ENCODE measurements at places on chromosomes 11 and 22.

- no peak for DNase-seq
Observed at GRCh38 chr11:31499576-31500178, 9.7 kb downstream of the IMMP1L start.

- no peak for DNase-seq
Observed at GRCh38 chr22:48720662-48721394, 1106.8 kb downstream of the BRD1 start.

- DNase-seq, result no peak
Observed at GRCh38 chr11:67370351-67371076, 2.9 kb downstream of the CLCF1 start.

GRCh38 chr11:93942176-93942575 is 79.0 kb upstream of the HEPHL1 start:
- no peak for DNase-seq

- DNase-seq, result no peak
Observed at GRCh38 chr11:17510507-17511206, 33.6 kb downstream of the USH1C start.

GRCh38 chr22:50469377-50470305 is 5.2 kb downstream of the SBF1 start:
- no peak for DNase-seq

- DNase-seq, result no peak
Observed at GRCh38 chr11:70200212-70200844, 2.8 kb upstream of the FADD start.

DNA sequence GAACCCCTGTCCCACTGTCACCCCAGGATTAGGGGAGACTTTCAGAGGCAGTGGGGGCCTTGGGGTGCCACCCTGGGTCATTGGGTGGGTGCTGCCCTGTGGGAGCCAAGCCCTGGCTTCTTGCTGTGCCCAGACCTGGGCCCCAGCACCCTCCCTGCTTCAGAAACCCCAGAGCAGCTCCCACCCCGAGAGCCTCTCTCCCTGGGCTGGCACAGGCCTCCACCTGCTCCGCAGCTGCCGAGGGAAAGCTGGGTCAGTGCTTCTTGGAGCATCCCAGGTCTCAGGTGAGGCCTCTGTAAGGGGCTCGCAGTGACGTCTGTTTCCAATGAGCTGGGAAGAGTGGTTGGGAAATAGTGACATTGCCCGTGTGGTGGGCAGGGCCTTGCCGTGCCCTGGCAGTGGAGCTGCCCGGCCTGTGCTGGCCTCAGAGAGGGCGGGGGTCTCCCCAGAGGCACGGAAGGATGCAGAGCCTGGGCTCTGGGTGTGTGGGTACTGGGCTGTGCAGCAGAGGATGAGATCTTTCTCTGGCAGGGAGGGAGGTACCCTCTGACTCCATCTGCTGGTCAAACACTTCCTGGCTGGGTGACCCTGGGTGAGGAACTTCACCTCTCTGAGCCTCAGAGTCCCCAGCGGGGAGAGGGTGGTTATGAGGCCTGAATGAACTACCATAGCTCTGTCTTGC is 23.0 kb downstream of the C22orf23 start:
- peak; percentile 43 for DNase-seq

GRCh38 chr11:117917591-117918151 is 11.5 kb downstream of the TMPRSS13 start:
- no peak for DNase-seq

GRCh38 chr11:77109236-77110019 is 6.8 kb downstream of the OMP start:
- DNase-seq, result peak; percentile 17

DNA sequence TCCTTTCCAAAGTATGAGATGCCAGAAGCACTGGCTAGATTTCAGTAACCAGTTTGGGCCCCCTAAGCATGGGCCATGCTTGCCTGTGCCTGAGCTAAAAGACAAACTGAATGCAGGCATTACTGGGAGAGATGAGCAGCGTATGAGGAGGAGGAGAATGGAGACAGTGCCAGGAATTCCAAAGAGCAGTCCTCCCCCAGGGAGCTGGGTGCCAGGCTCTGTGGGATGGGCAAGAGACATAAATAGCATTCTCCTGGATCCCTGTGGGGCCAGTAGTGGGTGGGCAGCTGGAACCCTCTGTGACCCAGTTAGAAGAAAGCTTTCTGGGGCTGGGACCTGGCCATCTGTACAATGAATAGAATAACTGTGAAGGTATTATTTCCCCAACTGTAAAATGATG is 235.6 kb downstream of the KCNA4 start:
- DNase-seq, result no peak

DNA sequence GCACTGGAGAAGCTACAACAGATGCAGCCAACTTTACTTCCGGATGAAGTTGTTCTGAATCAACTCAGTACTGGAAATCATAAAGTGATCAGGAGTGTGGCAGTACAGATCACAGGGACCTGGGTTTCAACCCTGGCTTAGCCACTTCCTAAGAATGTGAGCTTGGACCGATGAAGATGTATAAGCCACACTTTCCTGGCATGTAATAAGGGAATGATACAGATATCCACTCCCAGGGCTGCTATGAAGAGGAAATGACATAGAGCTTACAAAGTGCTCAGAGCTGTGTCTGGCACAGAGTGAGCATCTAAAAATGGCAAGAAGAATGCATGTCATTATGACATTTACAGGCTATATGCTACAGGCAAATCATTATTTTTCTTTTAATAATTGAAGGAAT is 378.7 kb downstream of the NTM start:
- DNase-seq, result no peak

GRCh38 chr11:368414-369335 is 624 bp upstream of the B4GALNT4 start:
- DNase-seq, result peak; percentile 7

- DNase-seq, result peak; percentile 24
Observed at GRCh38 chr22:25172153-25172552, 27.5 kb upstream of the CRYBB3 start.

DNA sequence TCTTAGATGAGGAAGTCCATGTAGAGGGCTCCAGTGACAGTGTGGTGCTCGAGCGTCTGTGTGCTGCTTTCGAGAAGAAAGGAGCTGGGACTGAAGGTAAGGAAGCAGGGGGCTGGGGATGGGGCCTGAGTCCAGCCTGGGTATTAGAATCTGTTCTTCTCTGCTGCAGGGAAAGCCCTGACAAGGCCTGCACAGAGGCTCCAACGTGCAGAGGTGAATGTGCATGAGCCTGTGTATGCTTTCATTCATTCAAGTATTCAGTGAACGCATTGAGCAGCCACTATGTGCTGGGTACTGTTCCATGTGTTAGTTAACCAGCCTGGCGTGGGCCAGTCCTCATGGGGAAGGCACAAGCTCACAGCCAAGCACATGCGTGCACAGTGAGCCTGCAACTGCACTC is 93.4 kb downstream of the MYO18B start:
- no peak for DNase-seq

- DNase-seq, result no peak
Observed at GRCh38 chr11:33052231-33052630, 12.9 kb downstream of the TCP11L1 start.

- peak; percentile 47 for DNase-seq
Observed at GRCh38 chr11:18844753-18845367, 53.3 kb upstream of the PTPN5 start.

DNA sequence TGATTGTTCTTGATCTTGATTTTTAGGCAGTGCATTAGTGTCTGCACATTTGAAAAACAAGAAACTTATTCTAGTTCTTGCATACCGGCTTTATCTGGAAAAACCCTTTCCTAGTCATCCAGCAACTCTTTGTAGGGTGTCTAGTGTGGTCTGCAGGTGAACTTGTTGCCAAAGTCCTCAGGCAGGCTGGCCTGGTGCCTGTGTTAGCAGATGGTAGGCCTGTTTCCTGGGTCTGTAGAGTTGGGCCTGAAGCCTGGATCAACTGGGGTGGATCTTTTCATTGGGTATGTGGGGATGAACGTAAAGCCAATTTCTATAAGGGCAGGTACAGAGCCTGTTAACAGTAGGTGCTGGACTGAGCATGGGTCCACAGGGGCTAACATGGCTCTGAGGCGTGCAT is 5.6 kb upstream of the GLYATL1 start:
- DNase-seq, result no peak

- DNase-seq, result no peak
Observed at GRCh38 chr11:18312012-18312411, 9.9 kb downstream of the HPS5 start.
